ENCODE measurements at places on chromosomes 7 and 10. TPM values are rescaled to one million over a fixed set of nuclear protein-coding genes. Genes with fewer than 3 reads are reported as not detected.

DNA sequence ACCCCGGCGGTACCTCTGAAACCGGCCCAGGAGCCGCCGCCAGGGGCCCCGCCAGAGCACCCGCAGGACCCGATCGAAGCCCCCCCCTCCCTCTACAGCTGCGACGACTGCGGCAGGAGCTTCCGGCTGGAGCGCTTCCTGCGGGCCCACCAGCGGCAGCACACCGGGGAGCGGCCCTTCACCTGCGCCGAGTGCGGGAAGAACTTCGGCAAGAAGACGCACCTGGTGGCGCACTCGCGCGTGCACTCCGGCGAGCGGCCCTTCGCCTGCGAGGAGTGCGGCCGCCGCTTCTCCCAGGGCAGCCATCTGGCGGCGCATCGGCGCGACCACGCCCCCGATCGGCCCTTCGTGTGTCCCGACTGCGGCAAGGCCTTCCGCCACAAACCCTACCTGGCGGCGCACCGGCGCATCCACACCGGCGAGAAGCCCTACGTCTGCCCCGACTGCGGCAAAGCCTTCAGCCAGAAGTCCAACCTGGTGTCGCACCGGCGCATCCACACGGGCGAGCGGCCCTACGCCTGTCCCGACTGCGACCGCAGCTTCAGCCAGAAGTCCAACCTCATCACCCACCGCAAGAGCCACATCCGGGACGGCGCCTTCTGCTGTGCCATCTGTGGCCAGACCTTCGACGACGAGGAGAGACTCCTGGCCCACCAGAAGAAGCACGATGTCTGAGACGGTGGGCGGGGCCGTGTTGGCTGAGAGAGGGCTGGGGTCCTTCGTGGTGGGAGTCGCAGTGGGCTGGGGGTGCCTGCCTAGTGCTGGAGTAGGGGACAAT, 3.8 kb downstream of the REPIN1 start:
- H3K27ac ChIP-seq = no peak overlapping the region
- H3K27me3 ChIP-seq = no peaks in the 10 kb centered on the region
- DNase-seq = no peak
- H3K4me1 ChIP-seq = peaks cover 25% of the 10 kb centered on the region

- H3K4me3 ChIP-seq = no peak overlapping the region
- peaks cover 32% of the 10 kb centered on the region for H3K4me1 ChIP-seq
- no peaks in the 10 kb centered on the region for H3K27me3 ChIP-seq
- no peak for DNase-seq
- peak overlapping the region; percentile 11 for H3K27ac ChIP-seq
These were observed 7.9 kb upstream of the ADRB1 start for GRCh38 chr10:114035791-114036190.

GRCh38 chr7:134530460-134530859, 3.1 kb downstream of the AKR1B10 start:
- H3K27ac ChIP-seq = no peak overlapping the region
- H3K27me3 ChIP-seq = no peaks in the 10 kb centered on the region
- H3K36me3 ChIP-seq = no peaks in the 10 kb centered on the region
- no peak for DNase-seq

DNA sequence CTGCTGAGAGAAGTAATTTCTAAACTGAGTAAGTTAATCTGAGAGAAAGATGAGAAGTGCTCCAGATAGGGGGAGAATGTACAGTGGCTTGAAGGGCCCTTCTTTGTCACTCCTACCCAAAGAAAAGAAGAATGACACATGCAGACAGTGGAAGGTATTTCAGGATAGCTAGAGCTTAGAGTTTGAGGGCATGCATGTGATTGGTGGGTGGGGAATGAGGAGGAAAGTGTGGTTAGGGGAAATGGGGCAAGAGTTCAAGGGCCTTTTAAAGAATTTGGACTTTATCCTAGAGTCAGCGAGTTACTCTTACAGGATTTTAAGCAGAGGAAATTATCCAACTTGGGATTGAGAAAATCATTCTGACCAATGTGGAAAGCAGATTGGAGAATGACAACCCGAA, 50.0 kb downstream of the ANLN start:
- H3K27ac ChIP-seq = no peak overlapping the region
- no peaks in the 10 kb centered on the region for H3K27me3 ChIP-seq
- no peaks in the 10 kb centered on the region for H3K4me1 ChIP-seq
- no peak overlapping the region for H3K4me3 ChIP-seq
- no peak for DNase-seq

- H3K27ac ChIP-seq = no peak overlapping the region
- no peaks in the 10 kb centered on the region for H3K27me3 ChIP-seq
- no peak for DNase-seq
These were observed 764.9 kb upstream of the MBL2 start for GRCh38 chr10:53537508-53537907.

GRCh38 chr10:95447685-95448084, 113.5 kb downstream of the SORBS1 start:
- no peak overlapping the region for H3K4me3 ChIP-seq
- H3K36me3 ChIP-seq = no peaks in the 10 kb centered on the region
- no peak overlapping the region for H3K27ac ChIP-seq
- DNase-seq = no peak

Gene COL26A1
- not detected for total RNA-seq

Gene GIMAP1
- total RNA-seq = not detected

GRCh38 chr10:95832216-95833041, 75.3 kb upstream of the CC2D2B start:
- DNase-seq = no peak
- H3K27ac ChIP-seq = no peak overlapping the region
- no peaks in the 10 kb centered on the region for H3K27me3 ChIP-seq
- no peak overlapping the region for H3K4me3 ChIP-seq
- H3K4me1 ChIP-seq = no peaks in the 10 kb centered on the region
- no peaks in the 10 kb centered on the region for H3K36me3 ChIP-seq

GRCh38 chr7:82617156-82617555, 173.6 kb upstream of the CACNA2D1 start:
- no peak overlapping the region for H3K4me3 ChIP-seq
- H3K4me1 ChIP-seq = no peaks in the 10 kb centered on the region
- H3K27ac ChIP-seq = no peak overlapping the region
- H3K36me3 ChIP-seq = no peaks in the 10 kb centered on the region
- no peak for DNase-seq
- H3K27me3 ChIP-seq = no peaks in the 10 kb centered on the region

- no peak for DNase-seq
- peaks cover 17% of the 10 kb centered on the region for H3K4me1 ChIP-seq
- 0 out of 2 replicates have a peak, but pooled peaks cover under 1% of the 10 kb centered on the region for H3K36me3 ChIP-seq
- no peak overlapping the region for H3K27ac ChIP-seq
- H3K4me3 ChIP-seq = no peak overlapping the region
- no peaks in the 10 kb centered on the region for H3K27me3 ChIP-seq
These were observed 3.9 kb upstream of the TMEM184A start for GRCh38 chr7:1559626-1560590.

DNA sequence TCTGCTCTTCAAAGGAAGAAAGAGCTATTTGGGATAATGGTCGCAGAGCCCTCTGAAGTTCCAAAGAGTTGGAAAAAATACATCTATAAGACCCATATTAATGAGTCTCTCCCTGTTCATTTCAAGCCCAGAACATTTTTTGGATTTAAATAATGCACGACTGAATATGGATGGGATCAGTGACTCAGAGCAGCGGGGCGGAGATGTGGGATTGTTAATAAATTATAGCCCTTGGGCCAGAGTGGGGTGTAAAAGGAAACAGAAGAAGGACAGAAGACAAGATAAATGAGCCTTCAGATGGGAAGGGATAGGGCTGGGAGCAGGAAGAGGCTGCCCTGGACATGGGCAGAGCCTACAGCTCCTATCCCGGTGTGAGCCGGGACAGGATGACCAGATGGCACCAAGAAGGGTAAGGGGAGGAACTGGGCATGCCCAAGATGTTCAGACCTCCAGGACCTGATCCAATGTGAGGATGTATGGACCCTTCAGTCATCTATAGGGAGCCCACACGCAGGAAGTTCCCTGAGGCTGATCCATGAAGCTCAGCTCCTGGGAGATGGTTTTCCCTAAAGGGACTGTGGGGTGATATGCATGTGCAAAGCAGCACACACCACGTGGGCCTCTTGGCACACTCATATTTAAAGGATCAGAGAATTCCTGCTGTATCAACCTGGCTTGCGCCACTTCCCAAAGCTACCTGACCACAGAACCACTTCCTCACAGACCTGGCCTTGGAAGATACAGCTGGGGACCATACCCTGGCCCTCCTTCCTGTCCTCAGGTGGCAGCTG, 96.1 kb upstream of the PLXNA4 start:
- H3K27ac ChIP-seq = no peak overlapping the region
- no peaks in the 10 kb centered on the region for H3K27me3 ChIP-seq

DNA sequence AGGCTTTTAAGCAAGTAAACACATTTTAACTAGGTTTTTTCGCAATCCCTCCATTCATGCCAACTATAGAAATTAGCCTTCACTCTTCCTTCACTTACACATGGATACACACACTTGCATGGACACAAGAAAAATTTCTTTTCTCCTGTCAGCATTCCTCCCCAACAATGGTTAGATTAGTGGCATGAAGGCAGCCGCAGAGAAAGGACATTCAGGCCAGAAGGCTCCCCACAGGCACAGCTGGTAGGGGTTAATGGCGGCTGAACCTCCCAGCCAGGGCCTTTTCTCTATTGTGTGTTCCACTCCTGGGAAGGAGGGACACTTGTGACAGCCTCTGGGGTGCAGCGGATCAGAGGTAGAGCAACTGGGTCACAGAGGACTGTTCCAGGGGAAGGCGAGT, 255.0 kb upstream of the SP8 start:
- no peak overlapping the region for H3K4me3 ChIP-seq
- H3K27ac ChIP-seq = no peak overlapping the region
- no peaks in the 10 kb centered on the region for H3K36me3 ChIP-seq
- no peaks in the 10 kb centered on the region for H3K27me3 ChIP-seq

GRCh38 chr10:127679642-127680255, 57.2 kb upstream of the FOXI2 start:
- no peak overlapping the region for H3K4me3 ChIP-seq
- DNase-seq = no peak
- H3K4me1 ChIP-seq = no peaks in the 10 kb centered on the region

Gene RPEL1
- not detected for total RNA-seq

- no peaks in the 10 kb centered on the region for H3K27me3 ChIP-seq
- H3K4me1 ChIP-seq = peaks cover 27% of the 10 kb centered on the region
- H3K36me3 ChIP-seq = peaks cover 3% of the 10 kb centered on the region
- no peak overlapping the region for H3K27ac ChIP-seq
- no peak overlapping the region for H3K4me3 ChIP-seq
These were observed 4.4 kb upstream of the CLIP2 start for GRCh38 chr7:74284781-74285259.

Gene CCDC3
- 21.3 TPM for total RNA-seq

GRCh38 chr7:38169847-38170246, 8.2 kb upstream of the STARD3NL start:
- H3K4me1 ChIP-seq = peaks cover 7% of the 10 kb centered on the region
- H3K27ac ChIP-seq = no peak overlapping the region
- peak; percentile 47 for DNase-seq

DNA sequence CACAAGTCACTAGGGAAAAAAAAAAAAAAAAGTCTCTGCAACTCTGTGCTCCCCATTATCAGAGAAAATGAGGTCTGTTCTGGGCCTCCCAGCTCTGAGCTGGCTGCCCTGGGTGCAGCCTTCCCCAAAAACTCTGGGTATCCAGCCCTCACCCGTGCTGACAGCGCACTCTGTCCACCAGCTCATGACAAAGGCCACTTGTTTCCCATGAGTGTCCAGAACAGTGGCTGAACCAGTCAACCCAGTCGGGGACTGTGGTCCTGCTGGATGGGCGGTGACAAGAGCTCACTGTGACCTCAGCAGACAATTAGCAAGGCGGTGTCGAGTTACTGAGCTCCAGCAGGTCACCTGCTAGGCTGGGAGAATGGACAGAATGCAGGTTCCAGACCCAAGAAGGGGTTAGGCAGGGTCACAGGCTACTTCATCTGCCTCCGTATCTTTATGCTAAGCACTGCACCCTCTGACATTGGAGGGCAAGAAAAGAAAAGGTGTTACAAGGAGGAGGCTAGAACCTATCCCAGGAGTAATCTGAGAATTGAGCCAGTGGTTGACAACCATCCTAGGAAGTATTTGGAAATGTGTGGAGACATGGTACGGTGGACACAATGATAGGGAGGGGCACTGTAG, 37.2 kb downstream of the DLG5 start:
- no peak for DNase-seq
- H3K4me3 ChIP-seq = no peak overlapping the region
- H3K4me1 ChIP-seq = no peaks in the 10 kb centered on the region
- H3K27ac ChIP-seq = no peak overlapping the region
